ENCODE measurements at places on chromosomes 16 and 17.
A peak's percentile ranks its signal among the peaks of the same experiment; 100 is the strongest.

- DNase-seq: peak; percentile 34
Observed at GRCh38 chr17:50952889-50953288, 86.7 kb upstream of the TOB1 start.

DNA sequence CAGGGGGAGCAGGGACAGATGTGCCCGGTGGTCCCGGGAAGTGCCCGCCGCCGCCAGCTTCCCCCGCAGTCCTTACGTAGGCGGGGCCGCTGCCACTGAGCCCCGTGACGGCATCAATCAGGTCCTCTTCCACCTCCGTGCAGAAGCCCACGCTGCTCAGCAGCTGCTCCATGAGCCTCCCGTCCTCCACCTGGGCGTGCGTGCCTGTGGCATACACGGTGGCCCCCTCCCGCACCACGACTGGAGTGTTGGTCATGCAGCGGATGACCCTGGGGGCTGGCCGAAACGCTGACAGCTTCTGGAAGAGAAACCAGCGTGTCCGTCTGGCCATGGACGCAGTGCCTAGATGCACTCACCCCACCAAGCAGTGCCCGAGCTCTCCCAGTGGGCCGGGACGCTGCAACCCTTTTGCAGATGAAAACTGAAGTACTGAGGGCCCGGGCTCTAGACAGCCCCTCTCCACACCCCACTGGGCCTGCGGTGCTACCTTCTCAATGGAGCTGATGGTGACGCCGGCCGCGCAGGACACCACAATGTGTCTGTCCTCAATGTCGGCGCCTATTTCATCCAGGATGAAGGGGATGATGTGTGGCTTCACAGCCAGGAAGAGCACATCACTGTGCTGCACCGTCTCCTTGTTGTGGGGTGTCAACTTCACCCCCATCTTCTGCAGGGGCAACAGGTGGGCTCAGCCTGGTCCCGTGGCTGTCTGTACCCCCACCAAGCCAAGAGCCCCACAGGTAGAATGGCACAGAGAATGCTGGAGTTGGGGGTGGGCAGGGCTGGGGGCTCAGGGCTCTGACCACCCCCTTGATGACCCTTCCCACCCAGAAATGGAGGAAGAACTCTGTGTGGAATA, 2.0 kb downstream of the PYCR1 start:
- no peak for DNase-seq

- no peak for DNase-seq
Observed at GRCh38 chr16:19595043-19595767, 39.7 kb downstream of the VPS35L start.

DNA sequence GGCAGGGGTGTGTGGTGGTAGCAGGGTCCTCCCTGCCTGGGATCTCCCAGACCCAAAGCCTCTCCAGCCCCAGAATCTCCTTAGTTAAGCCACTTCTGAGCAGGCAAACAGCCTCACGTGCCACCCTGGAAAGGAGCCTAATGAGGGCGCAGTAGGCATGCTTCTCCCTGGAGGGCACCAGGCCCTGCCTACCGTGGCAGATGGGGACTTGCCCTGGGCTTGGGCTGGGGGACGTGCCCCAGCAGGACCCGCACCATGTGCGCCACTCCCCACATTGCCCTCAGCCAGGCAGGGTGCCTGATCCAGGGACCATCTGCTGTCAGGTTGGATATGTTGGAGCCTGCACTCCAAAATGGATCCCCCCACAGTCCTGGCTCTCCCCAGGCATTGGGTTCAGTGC, 14.2 kb downstream of the FAM83G start:
- no peak for DNase-seq

DNA sequence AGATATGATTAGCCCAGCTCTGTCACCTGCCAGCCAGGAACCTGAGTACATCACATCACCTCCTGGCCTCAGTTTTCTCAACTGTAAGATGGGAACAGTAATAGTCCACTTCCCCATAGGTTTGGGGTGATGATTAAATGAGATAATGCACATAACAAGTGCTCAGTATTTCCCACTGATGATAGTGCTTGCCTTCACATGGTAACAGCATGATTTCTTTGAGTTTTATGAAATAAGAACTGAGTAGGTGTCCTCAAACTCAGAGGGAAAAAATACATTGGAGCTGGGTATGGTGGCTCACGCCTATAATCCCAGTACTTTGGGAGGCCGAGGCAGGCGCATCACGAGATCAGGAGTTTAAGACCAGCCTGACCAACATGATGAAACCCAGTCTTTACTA, 30.1 kb upstream of the SNN start:
- DNase-seq: no peak

DNA sequence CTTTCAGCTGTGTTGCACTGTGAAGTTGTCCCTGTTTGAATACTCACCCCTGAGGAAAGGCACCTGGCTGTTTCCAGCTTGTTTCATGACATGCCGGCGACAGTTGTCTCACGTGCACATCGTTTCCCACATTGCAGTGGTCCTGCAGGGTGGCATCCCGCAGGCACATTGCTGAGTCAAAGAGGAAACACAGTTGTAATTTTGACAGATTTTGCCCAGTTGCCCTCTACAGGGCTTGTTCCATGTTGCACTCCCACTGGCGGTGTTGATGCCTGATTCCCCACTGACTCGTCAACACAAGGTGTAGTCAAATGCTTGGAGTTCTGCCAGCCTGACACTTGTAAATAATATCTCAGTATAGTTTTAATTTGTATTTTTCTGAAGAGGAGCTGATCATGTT, 23.8 kb downstream of the EPN2 start:
- no peak for DNase-seq

GRCh38 chr17:13420878-13421277, 180.9 kb downstream of the HS3ST3A1 start:
- no peak for DNase-seq

GRCh38 chr17:4040784-4041183, 76.5 kb upstream of the ATP2A3 start:
- DNase-seq: no peak

- DNase-seq: no peak
Observed at GRCh38 chr16:5386989-5387388, 289.4 kb upstream of the EEF2KMT start.

DNA sequence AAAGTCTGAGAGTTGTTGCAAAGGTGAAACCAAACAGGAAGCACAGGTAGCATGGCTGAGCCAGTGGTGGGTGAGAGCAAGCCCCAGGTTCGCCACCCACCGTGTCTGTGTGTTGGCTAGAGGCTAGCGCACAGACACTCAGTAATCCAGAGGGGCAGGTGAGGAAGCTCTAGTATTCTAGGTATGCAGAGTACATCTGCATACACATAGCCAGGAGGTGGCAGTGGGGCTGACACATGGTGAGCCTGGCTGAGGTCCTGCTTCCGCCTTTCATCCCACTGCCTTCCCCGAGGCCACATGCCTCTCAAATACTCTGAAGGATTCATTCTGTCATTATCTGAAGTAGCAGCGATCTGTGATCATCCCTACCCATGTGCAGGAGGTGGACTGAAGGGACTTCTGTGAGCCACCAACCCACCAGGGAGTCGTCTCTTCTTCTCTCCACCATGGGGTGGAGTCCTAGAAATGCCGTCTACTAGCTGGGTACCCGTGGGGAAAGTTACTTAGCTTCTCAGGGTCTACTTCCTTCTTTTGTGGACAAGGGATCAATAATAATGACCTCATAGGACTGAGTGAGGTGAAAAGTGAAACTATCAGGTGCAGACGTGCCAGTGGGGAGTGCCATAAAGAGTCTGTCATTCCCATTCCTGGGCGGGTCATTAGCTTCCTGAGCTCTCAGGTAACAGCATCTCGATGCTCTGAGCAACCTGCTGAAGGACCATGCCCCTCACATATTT, 36.0 kb upstream of the ICAM2 start:
- DNase-seq: no peak

- DNase-seq: no peak
Observed at GRCh38 chr16:17989255-17989654, 347.3 kb downstream of the NPIPA8 start.

- DNase-seq: peak; percentile 59
Observed at GRCh38 chr16:85421338-85422195, 191.6 kb upstream of the GSE1 start.

GRCh38 chr16:55502801-55503366, 6.0 kb upstream of the LPCAT2 start:
- DNase-seq: no peak

DNA sequence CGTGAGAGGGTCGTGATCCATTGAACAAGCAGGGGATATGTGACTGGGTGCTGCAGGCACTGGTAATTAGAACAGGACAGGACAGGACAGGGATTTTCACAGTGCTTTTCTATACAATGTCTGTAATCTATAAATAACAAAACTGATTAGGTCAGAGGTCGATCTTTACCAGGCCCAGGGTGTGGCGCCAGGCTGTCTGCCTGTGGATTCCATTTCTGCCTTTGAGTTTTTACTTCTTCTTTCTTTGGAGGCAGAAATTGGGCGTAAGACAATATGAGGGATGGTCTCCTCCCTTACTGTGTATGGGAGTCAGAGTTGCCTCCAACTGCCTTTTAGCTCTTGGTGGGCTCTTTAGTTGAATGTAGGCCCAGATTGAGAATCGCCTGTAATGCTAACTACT, 1.5 kb upstream of the ZNF764 start:
- DNase-seq: no peak

DNA sequence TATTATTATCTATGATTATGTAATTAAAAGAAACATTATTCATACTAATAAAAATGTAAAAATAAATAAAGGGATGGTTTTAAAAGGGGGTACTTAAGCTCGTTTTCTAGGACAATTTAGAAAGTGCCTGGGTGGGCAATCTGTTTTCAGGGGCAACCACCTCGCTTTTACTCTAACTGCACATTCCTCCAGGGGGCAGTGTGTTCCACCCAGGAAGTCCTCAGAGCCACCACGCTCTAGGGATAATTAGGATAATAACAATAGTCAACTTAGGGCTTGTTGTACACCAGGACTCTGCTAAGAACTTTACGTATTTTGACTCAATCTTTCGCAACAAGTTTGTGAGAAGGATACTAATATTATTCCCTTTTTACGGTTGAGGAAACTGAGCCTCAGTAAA, 396.7 kb upstream of the MAF start:
- no peak for DNase-seq

DNA sequence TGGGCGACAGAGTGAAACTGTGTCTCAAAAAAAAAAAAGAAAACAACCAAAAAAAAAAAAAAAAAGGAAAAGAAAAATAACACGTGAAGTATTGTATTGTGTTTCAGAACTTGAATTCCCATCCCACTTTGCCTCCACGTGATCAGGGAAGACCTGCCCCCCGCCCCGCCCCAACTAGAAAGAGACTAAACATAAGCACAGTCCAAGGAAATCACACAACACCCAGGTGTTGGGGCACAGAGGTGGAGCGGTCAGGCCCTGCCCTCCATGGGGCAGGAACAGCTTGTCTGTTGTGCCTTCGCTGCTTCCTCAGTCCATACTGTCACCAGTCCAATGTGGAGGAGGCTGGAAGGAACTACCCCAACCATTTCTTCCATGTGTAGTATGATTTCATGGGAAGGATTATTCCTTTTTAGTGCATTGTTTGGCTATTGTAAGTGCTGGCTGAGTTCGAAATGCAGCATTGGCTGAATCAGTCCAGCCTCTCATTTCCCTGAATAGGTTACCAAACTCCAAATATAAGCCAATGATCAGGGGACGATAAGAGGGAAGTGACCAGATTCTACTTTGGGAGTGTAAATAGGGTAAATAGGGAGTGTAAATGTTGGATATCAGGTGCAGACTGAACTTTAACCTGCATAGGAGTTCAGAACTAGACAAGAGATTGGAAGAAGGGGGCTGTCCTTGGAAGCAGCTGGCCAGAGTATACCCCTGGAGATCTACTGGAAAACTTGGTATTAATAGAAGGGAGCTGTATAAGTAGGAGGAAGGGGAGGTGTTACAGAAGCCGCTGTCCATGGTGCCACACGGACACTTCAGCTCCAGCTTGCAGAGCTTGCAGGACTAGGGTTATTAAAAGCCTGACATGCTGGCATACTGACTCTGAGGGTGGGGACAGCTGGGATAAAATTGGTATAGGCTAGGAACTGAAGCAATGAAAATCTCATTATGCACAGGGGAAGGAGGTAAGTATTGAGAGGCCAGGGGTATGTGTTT, 50.7 kb downstream of the TANGO6 start:
- no peak for DNase-seq

- DNase-seq: no peak
Observed at GRCh38 chr17:43952724-43953666, 745 bp downstream of the PYY start.

All from activated effector memory CD4-positive, alpha-beta T cell treated with anti-CD3 and anti-CD28 coated beads, Interleukin-2, amount 50 U/mL, for 16 hours (primary cell).